ENCODE measurements at places on chromosomes 16 and 17.

- DNase-seq = no peak
Observed at GRCh38 chr16:84633622-84634021, 14.7 kb upstream of the KLHL36 start.

DNA sequence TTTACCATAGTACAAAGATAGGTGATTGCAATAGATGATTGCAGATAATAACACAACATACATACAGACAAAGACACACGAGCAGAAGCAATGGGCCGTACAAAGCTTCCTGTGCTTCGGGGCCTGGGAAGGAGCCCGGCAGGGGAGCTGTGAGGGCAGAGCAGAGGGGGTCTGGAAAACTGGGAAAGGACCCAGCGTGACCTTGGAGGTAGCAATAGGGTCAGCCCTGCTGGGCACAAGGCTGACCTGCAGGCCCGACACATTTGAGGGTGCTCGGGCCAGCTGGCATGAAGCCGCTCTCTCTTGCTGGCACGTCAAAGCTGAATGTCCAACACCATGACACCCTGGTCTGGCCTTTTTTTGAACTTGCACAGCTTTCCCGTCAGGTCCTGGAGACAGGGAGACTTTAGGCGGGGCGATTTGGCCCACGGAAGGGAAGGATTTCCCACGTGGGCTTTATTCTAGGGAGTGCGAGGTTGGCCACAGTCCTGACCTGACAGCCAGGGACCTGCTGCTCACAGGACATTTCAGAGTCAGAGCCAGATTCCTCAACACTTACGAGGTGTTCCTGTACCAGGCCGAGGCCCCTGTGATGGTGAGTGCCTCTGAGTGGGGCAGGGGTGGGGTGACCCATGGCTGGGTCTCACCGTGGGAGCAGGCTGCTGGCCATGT lies 83.2 kb downstream of the NTN1 start:
- no peak for DNase-seq

DNA sequence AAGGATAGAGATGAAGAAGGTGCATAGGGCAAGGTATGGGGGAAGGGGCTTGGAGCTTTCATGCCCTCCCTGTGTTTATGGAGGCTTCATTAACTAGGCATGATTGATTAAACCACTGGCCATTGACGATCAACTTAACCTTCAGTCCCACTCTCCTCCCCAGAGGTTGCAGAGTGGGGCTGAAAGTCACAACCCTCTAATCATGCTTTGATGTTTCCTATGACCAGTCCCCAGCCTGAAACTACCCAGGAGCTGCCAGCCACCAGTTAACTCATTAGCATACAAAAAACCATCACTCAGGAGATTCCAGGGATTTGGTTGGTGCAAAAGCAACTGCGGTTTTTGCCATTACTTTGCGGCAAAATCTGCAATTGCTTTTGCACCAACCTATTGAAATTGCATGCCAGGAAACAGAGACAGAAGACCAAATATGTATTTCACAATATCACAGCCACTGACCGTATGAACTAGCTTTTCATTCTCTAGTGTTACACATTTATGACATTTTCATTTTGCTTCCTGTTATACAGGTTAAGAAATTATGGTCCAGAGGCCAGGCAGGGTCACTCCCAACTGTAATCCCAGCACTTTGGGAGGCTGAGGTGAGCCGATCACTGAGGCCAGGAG lies 5.4 kb downstream of the GFOD2 start:
- DNase-seq = no peak

GRCh38 chr16:10946308-10946707 lies 1.9 kb downstream of the CLEC16A start:
- DNase-seq = no peak

DNA sequence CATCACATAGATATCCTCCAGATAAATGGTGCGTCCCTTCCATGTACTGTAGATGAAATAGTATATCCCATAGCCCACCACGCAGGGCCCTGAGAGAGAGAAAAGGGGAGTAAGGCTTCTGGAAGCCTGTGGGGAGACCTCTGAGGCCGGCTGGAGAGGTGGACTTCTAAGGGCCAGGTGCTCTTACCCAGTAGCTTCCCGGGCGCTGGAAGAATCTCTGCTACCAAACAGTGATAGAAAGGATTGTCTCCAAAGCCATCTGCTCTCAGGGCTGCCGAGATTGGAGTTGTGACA lies 718 bp downstream of the SAT2 start:
- DNase-seq = no peak

GRCh38 chr16:27792486-27793248 lies 242.7 kb downstream of the KATNIP start:
- no peak for DNase-seq

- DNase-seq = peak; percentile 54
Observed at GRCh38 chr17:19762515-19762961, 14.4 kb upstream of the ALDH3A1 start.

DNA sequence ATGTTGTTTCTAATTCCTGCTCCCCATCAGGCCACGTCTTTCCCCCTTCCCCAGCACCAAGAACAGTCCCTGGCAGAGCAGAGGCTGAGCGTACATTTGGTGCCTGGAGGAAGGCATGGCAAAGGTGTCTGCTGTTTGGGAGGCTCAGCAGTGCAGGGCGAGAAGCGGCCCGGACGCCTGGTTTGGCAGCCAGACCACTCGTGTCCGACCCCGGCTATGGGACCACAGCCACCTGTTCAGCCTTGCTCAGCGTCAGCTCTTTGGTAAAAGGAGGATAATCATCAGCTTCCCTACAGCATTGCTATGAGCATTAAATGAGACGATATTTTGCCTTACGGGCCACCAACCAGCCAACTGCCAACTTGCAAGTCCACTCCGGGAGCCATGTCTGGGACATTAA lies 106.7 kb upstream of the CREBBP start:
- DNase-seq = no peak

DNA sequence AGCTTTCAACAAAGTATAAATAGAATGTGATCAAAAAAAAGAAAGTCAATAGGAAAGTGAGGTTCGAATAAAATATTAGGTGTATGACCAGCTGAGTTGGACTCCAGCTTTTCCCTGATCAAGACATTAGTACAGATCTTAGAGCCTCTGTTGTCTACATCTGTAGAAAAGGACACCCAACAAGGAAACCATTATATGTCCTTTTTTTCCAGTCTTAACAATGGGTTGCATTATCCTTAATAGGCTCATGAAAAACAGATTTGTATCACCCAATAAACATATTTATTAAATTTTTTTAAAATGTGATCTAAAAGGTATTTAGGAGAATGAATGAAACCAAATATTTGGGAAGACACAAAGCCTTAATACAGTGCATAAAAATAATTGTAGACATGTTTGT lies 18.1 kb downstream of the ABCA6 start:
- no peak for DNase-seq

DNA sequence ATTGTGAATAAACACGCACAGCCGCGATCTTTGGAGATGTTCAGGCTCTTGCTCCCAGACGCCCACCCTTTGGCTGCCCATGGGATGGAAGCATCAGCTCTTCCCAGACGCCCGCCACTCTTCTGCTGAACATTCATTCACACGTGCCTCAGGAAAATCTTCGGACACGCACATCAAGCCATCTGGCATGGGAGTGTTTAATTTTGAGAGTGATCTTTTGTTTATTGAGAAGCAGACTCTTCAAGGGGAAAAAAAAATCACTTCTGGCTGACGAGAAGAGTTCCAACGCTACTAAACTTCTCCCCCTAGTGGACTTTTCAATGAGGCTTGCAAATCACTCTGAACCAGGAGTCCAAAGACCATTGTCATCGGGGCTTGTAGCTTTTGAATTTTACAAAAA lies 62.0 kb upstream of the NUDT7 start:
- DNase-seq = no peak

DNA sequence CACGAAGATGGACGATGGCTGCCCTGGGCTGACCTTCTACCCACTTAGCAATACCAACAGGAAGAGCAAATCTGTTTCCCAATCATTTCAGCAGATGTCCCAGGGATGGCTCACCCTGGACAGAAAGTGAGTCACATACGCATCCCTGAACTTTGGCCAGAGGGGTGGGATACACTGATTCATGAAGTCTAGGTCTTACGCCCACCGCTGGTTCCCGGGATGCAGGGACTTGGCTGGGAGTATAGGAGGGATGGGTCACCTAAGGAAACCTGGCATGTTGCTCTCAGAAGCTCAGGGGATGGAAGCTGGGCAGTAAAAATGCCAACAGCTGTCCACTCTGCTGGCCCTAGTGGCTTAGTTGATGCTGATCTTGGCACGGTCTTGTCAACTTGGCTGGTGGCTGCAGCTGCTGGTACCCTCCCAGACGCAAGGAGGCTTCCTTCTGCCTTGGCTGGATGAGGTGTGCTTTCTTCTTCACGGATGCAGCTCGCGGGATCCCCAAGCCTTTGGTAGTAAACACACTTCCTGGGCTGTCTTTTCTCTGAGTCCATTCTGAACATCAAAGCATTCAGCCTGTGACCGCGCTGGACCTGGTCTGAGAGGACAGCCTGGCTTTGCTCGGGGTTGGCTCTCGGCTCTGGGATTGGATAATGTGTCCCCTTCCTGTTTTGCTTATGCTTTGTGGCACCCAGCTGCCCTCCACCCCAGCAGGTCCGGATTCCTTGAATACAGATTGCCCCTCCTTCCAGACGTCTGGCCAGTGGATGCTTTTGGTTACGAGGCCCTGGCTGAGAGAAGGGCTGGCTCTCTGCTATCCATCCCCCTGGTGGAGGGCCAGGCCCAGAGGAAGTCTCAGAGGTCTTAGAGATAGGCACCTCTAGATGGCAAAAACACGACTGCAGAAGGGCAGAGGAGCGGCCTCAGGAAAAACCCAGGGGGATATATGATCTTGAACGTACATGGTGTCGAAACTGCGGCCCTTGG lies 71.5 kb downstream of the RAP1GAP2 start:
- DNase-seq = no peak

DNA sequence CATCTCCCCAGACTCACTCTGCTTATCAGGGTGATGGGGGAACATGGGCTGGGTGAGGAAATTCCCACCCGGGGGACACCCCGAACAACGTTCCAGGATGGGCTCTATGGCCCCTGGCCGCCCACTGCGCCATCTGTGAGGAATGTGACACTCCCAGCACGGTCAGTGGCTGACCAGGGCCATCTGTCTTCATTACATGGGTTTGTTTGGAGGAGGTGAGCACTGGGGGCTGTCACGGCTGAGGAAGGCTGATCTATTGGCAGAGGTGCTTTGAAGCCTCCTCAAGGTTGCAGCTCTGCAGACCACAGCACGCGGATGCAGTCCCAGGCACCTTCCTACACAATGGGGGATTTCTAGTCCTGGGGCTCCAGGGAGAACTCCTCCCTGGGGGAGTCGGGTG lies 214.1 kb upstream of the FOXF1 start:
- no peak for DNase-seq

DNA sequence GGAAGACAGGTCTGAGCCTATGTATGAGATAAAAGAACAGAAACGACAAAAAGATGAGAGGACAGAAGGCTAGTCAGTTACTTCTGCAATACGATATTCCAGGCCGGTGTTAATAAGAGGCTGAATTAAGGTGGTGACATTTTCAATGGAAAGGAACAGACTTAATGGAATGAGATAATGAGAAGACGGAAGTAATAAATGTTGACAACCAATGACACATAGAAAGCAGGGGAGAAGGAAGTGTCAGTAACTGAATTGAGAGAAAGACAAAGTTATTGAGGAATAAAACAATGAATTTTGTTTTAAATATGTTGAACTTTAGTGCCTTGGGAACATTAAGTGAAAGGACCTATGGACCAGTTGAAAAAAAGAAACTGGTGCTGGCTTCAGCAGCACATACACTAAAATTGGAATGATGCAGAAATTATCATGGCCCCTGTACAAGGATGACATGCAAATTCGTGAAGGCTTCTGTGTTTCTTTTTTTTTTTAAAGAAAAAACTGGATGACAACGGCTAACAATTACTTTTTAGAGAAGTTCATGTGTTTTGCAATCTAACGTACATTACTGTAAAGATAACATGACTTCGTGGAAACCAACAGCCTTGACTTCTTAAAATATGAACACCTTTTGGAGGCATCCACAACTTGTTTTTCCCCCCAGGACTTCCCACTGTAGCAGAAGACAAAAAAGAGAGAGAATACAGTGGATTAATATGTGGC lies 18.5 kb upstream of the CPD start:
- DNase-seq = no peak

DNA sequence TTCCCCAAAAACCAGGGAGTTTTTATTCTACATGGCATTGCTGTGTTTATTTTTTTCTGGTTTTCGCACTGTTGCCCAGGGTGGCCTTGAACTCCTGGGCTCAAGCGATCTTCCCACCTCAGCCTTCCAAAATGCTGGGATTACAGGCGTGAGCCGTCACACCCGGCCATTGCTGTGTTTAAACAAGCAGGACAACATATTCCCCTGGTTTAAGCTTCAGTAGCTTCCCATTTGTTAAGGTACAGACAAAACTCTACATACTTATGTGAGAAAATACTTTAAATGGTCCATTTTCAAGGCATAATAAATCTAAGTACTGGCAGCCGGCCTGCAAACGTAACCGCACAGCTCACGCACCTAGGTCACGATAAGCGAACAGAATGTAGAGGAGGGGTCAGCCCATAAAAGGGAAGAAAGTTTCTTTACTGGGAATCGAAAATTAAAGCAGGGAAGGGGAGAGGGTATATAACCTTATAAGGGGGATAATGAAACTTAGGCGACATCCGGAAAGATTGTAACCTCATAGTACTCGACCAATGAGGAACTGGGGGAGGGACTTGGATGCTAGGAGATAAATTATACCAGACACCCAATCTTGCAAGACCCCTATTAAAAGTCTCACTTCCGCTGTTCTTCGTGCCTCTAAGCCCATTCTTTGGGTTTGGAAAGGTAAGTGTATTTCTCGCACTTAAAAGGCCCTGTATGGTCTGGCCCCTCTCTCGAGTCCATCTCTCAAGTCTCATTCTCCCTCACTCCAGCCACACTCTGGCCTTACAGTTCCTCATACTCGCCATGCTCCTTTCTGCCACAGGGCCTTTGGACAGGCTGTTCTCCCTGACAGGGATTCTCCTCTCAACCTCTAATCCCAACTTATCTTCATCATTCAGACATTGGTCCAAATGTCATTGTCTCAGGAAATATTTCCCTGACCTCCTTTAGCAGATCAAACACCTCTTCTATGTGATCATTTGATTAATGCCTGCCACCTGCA lies 59.2 kb downstream of the TEX14 start:
- no peak for DNase-seq

- no peak for DNase-seq
Observed at GRCh38 chr17:69047368-69048263, 13.1 kb downstream of the ABCA9 start.

DNA sequence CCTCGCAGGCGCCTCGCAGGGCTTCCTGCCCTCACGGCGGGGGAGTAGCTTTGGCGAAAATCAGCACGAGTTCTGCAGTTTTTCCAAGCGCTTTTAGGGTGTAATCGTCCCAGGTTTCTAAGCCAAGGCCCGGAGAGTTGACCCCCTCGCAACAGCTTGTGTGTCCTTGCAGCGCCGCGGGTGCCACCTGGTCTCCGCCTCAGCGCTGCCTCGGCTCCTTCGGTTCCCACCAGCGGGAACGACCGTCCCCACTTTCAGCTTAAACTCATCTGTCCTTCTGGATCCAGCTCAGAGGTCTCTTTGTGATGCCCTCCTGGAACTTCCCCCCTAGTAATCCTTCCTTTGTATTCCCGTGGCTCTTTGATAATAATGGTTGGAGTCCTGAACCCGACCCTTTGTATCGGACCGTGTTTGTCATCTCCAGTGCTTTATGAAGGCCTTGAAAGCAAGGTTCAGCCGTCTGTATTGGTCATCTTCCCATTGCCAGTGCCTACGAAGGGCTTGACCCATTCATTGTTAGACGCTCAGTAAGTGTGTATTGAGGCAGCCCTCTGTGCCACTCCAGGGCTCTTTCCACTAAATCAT lies 858 bp upstream of the SMARCE1 start:
- DNase-seq = no peak
